ENCODE measurements at places on chromosomes 6 and 20.

- DNase-seq: peak; percentile 73
These were observed 7.4 kb downstream of the SLC52A3 start for GRCh38 chr20:760751-761417.

DNA sequence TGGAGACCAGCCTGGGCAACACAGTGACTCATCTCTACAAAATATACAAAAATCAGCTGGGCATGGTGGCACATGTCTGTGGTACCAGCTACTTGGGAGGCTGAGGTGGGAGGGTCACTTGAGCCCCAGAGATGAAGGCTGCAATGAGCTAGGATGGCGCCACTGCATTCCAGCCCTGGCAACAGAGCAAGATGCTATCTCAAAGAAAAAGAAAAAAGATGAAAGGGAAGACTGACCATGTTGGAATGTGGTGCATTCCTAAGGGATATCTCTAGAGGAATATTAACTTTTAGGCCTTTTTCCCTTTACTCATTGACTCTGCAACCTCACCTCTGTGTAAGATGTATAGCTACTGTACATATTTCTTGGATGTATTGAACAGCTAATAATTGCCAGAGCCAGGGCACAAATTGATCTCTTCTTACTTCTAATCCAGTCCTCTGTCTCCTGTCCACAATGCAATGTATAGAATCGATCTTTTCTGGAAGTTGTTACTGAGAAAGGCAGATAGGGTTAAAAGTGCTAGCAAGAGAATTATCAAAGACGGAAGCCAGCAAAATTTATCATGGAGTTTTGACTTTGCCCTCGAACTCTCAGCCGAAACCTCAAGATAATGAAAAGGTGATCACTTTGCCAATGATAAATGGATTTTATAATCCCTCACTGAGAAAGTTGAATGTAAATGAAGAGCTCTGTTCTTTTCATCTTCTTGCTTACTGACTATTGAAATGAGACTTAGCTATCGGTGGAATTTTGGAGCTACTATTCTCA, 46.3 kb downstream of the GCNT2 start:
- peak; percentile 63 for DNase-seq

- no peak for DNase-seq
These were observed 18.6 kb downstream of the FARS2 start for GRCh38 chr6:5279891-5280338.

DNA sequence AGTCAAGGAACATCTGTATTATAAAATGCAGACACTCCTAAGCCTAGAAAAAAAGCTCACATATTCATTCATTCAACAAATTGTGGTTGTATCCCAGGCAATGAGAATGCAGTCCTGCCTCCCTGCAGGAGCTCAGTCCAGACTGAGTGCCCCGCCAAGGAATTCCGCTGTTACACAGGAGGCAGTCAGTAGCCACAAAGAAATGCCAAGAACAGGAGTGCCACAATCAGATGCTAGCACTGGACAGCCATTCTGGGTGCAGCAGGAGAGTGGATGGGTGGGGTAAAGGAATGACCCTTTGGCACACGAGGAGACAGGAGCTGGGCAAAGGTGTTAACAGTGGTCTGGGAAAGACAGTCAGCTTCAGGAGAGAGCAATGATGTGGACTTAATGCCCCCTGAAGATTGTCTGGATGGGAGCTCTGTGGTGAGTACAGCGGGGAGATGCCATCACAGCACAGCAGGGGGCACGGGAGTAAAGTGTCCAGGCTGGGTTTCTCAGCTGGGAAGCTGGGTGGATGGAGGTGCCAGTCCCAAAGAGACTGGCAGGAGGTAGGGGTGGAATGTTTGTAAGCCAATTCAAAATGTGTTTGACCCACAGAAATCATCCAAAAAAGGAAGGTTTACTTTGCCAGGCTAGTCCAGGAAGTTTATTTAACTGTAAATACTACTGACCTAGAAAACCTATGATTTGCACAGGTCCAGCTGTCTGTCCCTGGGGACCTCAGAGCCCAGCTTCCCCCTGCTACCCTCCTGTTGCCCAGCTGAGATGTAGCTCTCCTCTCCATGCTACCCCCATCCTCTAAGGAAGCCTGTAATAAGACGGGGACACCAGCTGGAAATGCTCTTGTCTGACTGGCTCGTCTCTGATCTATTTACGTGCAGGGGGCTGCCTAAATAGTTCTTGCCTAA, 84.1 kb downstream of the SLC23A2 start:
- no peak for DNase-seq

GRCh38 chr6:126516411-126516810, 176.5 kb downstream of the CENPW start:
- DNase-seq: no peak

DNA sequence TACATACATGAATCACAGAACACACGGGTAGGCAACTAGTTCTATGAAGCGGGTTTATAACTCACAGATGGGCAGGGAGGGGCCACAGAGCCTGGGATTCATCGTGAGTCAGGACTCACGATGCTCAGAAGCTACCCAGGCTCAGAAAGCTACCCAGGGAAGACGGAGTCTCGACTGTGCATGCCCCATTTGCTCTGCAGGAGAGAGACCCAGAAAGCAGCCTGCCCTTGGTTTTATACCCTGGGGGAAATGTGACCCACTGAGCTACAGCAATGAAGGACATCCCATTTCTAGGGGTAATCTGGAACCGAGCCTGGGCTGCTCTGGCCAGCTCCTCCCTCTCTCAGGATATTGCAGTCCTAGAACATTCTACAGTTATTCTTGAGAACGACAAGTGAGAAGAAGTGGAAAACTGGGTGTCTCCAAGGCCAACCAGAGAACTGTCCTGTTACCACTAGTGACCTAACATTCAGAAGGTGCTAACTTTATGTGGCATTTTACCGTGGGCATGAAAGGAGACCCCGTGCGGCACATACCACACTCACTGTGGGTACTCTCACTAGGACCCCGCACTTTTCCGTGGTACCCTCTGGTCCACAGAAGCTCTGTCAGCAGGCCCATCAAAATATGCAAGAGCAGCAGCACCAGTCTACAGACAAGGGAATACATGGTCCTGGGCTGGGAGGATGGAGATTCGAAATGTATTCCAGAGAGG, 201.9 kb upstream of the PMEPA1 start:
- no peak for DNase-seq

GRCh38 chr6:160256445-160256844, 2.2 kb downstream of the SLC22A2 start:
- no peak for DNase-seq

- DNase-seq: no peak
These were observed 1389.9 kb upstream of the MAP3K7 start for GRCh38 chr6:91976797-91977196.

GRCh38 chr20:38674092-38674764, 50.1 kb upstream of the SLC32A1 start:
- peak; percentile 71 for DNase-seq

DNA sequence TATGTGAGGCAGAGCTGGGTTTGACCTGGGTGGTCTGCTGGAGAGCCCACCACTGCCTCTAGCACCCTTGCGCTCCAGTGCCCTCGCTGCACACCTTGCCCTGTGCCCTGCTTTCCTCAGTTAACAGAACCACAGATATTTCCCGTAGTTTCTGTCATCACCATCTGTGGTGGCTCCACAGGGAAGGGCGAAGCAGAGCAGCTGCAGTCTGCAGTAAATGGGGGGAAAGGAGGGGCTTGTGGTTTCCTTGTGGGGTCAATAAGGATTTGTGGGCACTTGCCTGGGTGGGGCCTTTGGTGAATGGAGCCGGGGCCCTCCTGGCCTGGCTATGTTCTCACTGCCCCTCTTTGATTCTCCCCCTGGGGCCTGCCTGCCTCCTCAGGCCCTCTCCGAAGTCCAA, 21.2 kb upstream of the CCDC167 start:
- DNase-seq: no peak

- DNase-seq: no peak
These were observed 2.2 kb downstream of the IBTK start for GRCh38 chr6:82245376-82245775.

- peak; percentile 48 for DNase-seq
These were observed 216.0 kb downstream of the SAMD5 start for GRCh38 chr6:147724454-147724853.

DNA sequence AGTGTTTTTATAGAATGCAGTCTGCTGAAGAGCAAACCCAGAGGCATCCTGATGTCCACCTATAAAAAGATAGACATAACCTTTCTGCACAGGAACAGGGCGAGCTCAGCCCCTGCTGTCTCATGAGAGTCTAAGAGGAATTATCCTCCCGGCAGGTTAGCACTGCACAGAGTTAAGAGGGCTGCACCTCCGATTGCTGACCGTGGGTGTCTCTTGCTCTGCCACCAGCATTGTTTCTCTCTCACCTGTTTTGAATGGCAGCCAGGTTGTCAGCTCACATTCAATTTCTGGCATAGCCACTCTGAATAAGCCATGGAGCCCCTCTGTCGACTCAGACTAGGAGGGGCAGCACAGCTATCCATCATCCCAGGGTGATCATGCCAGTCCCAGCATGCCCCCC, 211.2 kb downstream of the PHACTR1 start:
- DNase-seq: no peak

DNA sequence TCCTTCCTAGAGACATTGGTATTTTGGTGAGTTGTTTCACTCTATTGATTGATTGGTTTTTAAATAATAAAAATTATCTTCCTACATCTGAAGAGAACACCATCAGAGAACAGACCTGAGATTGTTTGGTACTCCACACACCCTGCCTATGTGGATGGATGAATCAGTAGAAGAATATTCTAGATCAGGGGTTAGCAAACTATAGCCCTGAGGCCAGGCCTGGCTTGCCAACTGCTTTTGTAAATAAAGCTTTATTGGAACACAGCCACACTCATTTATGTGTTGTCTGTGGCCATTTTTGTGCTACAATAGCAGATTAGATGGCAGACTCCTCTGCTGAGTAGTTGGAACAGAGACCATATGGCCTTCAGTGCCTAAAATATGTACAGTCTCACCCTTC, 139.6 kb upstream of the INSM1 start:
- no peak for DNase-seq

- no peak for DNase-seq
These were observed 73.6 kb downstream of the NOL4L start for GRCh38 chr20:32511358-32512046.

DNA sequence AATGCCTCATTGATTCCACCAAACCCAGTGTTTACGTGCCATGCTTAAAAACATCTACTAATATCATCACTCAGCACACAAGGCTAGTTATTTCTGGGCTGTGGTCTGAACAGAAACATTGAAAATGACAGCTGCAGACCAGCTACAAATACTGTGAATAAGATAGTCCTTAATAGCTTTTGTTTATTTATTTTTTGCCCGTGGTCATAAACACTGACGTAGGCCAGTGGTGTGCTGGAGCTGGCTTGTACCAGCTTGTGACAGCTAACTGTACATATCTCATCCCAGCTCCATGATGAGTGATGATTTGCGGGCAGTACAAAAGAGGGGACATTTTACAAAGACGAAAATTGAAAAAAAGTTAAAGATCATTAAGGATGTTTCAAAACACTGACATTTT, 1057.0 kb downstream of the EPHA7 start:
- no peak for DNase-seq

- DNase-seq: peak; percentile 85
These were observed 65.1 kb downstream of the PLG start for GRCh38 chr6:160766989-160767646.

DNA sequence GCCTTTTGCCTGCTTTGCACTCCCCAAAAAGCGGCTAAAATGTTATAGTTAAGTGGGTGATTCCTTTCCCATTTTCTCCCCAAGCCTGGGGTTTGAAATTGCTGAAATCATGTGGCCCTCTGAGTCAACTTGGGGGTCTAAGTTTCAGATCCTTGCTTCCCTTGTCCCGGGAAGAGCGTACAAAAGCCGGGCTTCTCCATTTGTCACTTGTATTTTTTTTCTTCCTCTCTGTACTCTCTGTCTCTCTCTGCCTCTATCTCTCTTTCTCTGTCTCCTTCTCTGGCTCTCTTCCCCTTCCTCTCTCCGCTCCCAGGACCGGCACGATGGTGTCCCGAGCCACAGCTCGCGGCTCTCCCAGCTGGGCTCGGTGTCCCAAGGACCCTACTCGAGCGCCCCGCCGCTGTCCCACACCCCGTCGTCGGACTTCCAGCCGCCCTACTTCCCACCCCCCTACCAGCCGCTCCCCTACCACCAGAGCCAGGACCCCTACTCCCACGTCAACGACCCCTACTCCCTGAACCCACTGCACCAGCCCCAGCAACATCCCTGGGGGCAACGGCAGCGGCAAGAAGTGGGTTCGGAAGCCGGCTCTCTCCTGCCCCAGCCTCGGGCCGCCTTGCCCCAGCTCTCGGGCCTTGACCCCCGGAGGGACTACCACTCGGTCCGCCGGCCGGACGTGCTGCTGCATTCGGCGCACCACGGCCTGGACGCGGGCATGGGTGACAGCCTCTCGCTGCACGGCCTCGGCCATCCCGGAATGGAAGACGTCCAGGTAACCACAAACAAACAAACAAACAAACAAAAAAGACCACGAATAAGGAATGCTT, 4.6 kb downstream of the TFAP2B start:
- DNase-seq: no peak

DNA sequence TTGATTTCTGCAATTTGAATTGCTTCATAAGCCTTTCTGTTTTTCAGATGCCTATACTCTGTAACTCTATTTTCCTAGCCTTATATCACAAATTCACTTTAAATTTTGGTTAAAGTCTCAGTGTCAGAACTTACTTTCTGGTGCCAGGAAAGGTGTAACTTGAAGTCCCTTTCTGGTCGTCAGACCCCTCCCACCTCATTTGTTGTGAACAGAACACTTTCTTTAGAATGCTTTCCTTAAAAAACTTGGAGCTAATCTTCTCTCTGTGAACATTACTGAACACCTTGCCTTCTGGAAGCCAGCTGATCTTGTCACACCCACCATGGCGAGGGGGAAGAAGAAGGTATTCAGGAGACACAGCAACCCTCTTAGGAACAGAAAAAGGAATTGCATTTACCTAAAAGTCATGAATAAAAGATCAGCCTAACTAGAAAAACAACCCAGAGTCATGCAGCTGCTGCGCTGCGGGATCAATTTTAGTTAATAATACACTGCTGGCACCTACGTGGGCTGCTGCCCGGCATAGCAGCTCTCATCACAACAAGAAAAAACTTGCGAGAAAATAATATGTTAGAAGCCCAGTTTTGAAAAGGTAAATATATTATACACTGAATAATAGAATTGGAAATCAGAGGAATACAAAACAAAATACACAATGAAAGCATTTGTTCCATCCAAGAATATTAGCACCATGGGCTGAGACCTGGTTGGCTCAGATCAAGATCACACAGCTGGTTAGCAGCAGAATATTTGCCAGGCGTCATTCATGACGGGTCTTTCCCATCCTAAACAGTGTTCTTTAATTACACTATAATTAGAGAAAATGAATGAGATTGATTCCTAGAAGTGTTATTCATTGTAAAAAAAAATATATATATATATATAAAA, 5.8 kb upstream of the FAM217A start:
- no peak for DNase-seq
